Ureter (tissue), 1 donor: ENCODE measurements at places on chromosomes 5 and 9. TPM values are rescaled to one million over a fixed set of nuclear protein-coding genes. Genes with fewer than 3 reads are reported as not detected.
A peak's percentile ranks its signal among the peaks of the same experiment; 100 is the strongest.

Gene PLPP7
- total RNA-seq = 3.9 TPM

Gene FAM221B
- total RNA-seq = 0.26 TPM

Gene FAM240B
- not detected for total RNA-seq

Gene FOXD4L4
- 0.47 TPM for total RNA-seq

Gene C9orf78
- 38.7 TPM for total RNA-seq

Gene GMCL2
- total RNA-seq = not detected

Gene LRRC19
- total RNA-seq = not detected

Gene MOB3B
- total RNA-seq = 9.4 TPM

Gene MEGF10
- total RNA-seq = 1.1 TPM

Gene WNK2
- 40.0 TPM for total RNA-seq

Gene PRR16
- total RNA-seq = 4.2 TPM

Gene F12
- 1.3 TPM for total RNA-seq

Gene EXOC3
- total RNA-seq = 63.3 TPM

Gene OR1N2
- total RNA-seq = not detected

Gene TMC1
- 3.5 TPM for total RNA-seq

Gene GTF3C4
- 16.5 TPM for total RNA-seq

Gene SLC45A2
- not detected for total RNA-seq

Gene DNAJC25
- total RNA-seq = 9.8 TPM

Gene GLRA1
- not detected for total RNA-seq

Gene SLC36A3
- not detected for total RNA-seq

Gene CPLANE1
- 30.0 TPM for total RNA-seq

DNA sequence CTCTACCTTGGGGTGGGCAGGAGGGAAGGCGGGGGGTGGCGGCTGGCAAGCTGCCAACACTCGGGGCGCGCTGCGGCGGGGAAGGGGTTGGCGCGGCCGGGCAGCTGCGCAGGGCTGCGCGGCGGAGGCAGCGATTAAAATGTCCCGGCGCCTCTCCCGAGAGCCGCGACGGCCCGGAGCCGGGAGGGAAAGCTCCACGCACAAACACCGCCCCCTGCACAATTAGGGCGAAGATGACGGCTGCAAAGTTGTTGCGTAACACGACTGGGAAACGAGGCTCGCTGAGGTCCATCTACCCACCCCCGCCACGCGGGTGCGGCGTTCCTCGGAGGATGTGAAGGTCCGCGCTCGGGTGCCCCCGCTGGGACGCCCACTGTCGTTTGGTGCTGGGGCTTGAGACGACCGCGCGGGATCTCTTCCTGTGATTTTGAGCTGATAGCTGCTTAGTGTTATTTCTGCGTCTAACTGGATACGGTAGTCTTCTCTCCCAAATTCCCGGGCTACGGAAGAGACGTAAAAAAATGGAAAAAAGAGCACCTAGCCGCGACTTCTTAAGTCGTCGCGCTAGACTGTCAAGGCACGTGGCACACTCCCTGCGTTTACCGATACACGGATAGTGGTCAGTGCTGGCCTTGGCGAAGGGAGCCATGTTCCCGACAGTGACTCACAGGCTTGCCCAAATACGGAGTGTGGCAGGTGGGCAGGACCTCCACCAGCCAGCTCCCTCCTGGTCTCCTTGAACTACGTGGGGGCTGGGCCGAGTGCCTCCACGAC is 958 bp upstream of the NFIL3 start:
- peak; percentile 88 for DNase-seq

- DNase-seq = no peak
Measured at GRCh38 chr5:61044545-61044944, 99.5 kb downstream of the NDUFAF2 start.

GRCh38 chr5:135097390-135097789 is 63.4 kb upstream of the PITX1 start:
- DNase-seq = no peak

GRCh38 chr9:69601698-69602097 is 70.5 kb downstream of the APBA1 start:
- no peak for DNase-seq

- no peak for DNase-seq
Measured at GRCh38 chr5:6401410-6401809, 23.1 kb upstream of the MED10 start.

DNA sequence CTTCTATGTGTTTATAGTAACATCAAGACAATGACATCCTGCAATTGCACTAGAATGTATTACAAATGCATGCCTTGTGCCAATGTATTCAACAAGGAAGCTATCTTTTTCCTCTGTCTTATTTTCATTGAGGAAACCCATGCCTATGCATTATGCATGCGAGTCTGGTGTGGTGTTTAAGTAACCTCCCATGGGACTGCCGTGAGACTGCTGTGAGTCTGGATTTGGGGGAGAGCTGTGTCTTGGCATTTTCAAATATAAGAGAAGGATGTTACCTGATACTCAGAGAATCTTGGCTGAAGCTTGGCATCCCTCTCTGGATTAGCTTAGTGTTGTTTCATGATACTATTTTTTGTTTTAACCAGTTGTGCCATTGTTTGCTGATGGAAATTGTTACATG is 98.3 kb downstream of the F2RL2 start:
- DNase-seq = no peak

- no peak for DNase-seq
Measured at GRCh38 chr5:6926491-6927038, 213.3 kb downstream of the TENT4A start.

GRCh38 chr5:1127959-1128785 is 16.3 kb upstream of the SLC12A7 start:
- DNase-seq = peak; percentile 71

- no peak for DNase-seq
Measured at GRCh38 chr9:69637193-69637816, 34.9 kb downstream of the APBA1 start.

- DNase-seq = no peak
Measured at GRCh38 chr9:133534346-133535291, at the start of gene ADAMTSL2. Gene ADAMTSL2, plus strand, starts transcription at chr9:133534704. Its CDS starts 2,009 bp downstream, at chr9:133536713.

GRCh38 chr5:132222649-132223038 is 5.0 kb downstream of the P4HA2 start:
- DNase-seq = no peak

- DNase-seq = no peak
Measured at GRCh38 chr9:37324691-37325490, 97.6 kb upstream of the GRHPR start.

GRCh38 chr9:6224393-6225154 is 9.0 kb downstream of the IL33 start:
- no peak for DNase-seq

- DNase-seq = no peak
Measured at GRCh38 chr5:6804766-6805501, 91.7 kb downstream of the TENT4A start.

GRCh38 chr5:96384353-96384752 is 48.7 kb downstream of the PCSK1 start:
- DNase-seq = no peak

DNA sequence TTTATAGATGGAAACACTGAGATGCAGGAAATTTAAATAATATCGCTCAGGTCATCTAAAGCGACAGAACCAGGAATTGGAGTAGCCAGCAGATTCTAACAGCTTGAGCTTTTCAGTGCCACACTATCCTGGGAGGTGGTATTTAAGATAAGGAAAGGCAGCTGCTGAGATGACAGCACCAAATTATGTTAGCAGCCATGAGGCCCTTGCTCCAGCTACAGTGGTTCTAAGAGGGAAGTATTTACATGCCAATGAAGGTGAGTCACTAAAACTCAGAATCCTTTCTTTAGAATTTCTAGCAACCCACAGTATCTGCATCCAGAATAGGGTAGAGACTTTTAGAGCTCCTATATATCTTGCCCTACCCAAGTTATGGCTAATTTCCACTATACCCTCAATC is 127.0 kb upstream of the VLDLR start:
- no peak for DNase-seq

DNA sequence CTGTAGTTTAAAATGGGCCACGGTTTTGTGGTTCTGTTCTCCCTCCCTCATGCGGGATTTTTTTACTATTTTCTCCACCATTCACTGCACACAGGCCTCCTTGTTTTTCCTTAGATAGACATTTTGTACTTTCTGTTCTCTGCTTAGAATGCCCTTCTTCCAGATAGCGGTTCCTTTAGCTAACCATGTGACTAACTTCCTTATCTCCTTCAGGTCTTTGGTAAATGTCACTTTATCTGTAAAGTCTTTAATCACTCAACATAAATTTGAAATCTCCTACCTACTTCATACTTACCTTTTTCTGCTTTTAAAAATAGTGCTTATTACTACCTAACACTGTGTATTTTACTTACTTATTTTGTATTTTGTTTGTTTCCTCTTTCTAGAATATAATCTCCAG is 15.0 kb downstream of the FER start:
- no peak for DNase-seq

DNA sequence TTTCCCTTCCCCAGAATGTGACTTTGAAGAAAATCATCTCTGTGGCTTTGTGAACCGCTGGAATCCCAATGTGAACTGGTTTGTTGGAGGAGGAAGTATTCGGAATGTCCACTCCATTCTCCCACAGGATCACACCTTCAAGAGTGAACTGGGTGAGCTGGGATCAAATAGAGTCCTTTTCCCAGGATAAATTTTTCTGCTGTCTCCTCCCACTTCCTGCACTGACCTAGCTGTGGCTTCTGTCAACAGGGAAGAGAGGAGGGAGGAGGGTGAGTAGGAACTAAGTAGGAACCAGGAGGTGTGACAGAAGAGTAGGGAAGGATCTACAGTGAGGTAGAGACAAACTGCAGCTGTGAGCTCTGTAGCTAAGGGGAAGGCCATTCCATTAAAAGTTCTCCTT is 69.3 kb downstream of the MAMDC2 start:
- DNase-seq = no peak

GRCh38 chr5:7907612-7908011 is 38.7 kb downstream of the MTRR start:
- DNase-seq = no peak

- DNase-seq = no peak
Measured at GRCh38 chr5:155260798-155261197, 247.2 kb downstream of the KIF4B start.

DNA sequence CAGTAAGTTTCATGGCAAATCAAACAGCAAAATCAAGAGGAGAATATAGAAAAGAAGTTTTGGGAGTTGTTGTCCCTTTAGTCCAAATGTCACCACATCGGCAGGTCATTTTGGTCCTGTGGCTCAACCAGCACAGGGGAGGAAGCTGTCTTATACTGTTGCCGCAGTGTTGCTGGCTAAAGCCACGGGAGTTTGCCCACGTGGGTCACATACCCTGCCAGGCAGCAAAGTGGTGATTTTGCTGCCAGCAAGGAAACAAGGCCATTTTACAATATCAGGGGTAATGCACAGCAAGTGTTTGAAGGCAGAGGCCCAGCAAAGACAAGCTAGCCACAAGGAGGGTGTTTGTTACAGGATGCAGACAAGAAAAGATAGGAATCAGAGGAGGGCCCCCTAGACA is 14.5 kb downstream of the GABRA6 start:
- DNase-seq = no peak

- DNase-seq = peak; percentile 39
Measured at GRCh38 chr9:137971477-137972138, 94.0 kb downstream of the CACNA1B start.

DNA sequence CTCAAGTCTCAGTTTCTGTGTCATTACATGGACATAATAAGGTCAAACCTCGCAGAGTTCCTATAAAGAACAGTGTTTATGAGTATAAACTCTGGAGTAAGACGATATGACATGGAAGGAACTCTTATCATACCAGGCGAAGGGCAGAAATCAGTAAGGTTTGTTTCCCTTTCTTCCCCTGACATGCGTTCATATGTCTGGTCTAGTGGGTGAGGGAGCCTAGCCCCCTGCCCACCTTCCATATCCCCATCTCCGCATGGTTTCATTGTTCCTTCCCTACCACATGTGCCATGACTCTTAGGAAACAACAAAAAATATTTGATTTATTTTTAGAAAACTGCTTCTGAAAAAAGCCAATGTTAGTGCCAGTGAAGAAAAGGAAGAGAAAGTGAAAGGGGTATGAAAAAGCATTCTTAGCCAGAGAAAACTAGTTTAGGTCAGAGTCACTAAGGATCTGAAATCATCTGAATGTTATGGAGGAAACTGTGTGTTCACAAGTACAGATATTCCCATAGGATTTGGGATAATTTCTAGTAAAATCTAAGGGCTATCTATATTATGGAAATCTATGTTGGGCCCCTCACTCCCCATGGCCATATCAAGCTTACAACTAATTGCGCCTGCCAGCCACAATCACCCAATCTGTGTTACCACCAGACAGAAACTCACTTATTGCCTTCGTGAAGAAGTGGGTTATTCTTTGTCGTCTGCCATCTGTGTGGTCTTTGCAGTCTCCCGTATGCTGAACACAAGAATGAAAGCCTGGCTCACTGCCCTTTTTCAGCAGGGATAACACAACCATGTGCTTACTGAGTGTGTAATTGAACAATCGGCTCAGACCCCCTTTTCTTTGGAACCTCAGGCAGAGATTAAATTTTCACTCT is 19.9 kb upstream of the HMHB1 start:
- DNase-seq = no peak

DNA sequence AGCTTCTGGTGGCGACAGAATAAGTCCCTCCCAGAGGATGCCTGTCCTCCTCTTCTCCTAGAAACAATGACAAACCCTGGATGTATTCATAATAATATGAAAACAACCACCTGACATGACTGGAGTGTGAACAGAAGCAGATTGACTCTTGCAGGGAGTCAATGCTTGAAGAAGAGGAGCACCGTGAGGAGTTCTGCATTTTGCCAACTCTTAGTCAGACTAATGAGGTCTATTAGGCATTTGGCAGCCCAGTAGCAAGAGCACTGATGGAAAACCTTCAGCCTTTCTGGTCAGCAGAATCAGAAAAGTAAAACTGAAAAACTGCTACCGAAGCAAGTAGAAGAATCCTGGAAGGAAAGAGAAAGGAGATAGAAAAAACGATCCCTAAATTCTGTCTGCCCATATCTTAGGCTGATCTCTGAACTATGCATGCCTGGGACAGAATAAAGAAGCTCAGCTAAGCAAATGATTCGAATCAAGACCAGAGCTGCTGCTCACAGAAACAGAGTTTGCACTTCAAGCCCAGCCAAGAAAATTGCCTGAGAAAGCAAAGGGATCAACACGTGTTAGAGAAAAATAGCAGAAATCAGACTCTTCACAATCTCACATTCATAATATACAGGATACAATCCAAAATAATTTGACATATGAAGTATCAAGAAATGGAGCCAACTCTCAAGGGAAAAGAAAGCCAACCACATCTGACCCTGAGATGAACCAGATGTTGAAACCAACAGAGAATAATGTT is 69.5 kb upstream of the OSMR start:
- no peak for DNase-seq

- DNase-seq = no peak
Measured at GRCh38 chr5:82586181-82586580, 308.0 kb upstream of the RPS23 start.

DNA sequence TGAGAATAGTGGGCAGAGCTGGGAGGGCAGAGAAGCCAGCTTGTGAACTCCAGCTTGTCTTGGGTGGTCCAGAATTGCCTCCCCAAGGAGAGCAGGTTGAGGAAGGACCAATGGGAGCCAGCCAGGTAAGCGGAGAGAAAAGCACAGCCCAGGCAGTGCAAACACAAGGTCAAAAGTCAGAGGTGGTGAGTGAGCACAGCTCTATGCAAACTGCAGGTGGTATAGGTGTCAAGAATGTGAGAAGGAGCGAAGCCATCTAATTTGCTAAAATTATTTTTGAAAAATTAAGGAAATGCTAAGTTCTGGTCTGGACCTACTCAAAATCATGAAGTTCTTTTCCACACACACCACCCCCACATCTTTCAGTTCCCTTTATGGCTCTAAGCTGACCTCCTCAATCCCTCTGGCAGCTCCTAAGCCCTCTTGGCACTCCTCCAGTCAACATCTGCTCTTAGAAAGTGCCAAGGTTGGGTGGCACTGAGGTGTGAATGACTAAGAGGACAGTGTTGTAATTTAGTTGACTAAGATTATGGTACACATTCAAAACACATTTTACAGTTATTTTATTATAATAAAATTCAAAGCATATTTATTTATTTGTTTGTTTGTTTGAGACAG is 6.6 kb upstream of the OTULINL start:
- no peak for DNase-seq

- no peak for DNase-seq
Measured at GRCh38 chr5:31165729-31166128, 27.8 kb upstream of the CDH6 start.
